ENCODE measurements at places on chromosomes 12 and 14.

GRCh38 chr14:68506021-68506644, 286.7 kb downstream of the ZFP36L1 start:
- no peak for DNase-seq

DNA sequence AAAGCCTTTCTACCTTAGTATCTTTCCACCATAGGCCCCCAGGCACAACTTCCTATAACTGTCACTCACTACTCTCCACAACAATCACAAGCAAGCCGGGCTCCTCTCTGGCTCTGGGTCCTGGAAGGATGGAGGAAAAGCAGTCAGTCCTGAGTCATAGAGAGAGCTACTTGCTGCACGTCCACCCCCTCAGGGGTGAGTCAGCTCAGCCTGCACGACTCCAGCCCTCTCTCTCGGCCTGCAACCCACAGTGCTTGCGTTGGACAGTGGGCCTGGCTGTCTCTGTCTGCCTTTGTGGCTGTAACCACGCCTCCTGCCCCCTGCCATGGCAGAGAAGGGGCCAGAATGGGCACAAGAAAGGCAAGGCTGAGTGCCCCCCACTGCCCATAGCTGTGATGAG, 154.1 kb upstream of the FKBP4 start:
- DNase-seq = no peak

GRCh38 chr12:76010732-76011458, 20.7 kb downstream of the PHLDA1 start:
- no peak for DNase-seq

DNA sequence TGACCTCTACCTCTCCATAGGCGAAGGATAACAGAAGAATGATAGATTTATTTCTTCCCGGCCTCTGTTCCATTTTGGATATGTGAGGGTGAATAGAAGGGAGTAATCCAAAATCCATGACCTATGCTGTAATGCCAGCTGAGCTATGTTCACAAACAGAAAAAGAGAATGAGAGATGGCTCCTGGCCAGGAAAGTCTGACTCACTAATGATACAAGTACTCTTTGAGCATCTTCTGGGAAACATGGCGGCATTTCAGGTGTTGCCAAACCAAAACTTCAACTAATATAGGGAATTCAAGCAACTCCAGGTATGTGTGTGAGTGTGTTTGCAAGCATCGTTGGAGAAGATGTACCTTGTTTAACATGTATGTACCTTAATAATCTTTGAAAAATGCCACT, 55.1 kb downstream of the MED13L start:
- DNase-seq = no peak

DNA sequence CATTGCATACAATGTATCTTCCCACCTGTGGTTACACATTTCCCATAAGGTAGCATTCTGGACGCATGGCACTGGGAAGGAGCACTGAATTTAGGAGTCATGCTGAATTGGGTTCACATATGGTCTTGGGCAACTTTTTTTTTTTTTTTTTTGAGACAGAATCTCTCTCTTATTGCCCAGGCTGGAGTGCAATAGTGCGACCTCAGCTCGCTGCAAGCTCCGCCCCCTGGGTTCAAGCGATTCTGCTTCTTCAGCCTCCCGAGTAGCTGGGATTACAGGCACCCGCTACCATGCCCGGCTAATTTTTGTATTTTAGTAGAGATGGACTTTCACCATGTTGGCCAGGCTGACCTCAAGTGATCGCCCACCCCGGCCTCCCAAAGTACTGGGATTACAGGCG, 13.3 kb downstream of the DIP2B start:
- no peak for DNase-seq

GRCh38 chr12:57627501-57628279, 5.3 kb downstream of the B4GALNT1 start:
- peak; percentile 27 for DNase-seq

DNA sequence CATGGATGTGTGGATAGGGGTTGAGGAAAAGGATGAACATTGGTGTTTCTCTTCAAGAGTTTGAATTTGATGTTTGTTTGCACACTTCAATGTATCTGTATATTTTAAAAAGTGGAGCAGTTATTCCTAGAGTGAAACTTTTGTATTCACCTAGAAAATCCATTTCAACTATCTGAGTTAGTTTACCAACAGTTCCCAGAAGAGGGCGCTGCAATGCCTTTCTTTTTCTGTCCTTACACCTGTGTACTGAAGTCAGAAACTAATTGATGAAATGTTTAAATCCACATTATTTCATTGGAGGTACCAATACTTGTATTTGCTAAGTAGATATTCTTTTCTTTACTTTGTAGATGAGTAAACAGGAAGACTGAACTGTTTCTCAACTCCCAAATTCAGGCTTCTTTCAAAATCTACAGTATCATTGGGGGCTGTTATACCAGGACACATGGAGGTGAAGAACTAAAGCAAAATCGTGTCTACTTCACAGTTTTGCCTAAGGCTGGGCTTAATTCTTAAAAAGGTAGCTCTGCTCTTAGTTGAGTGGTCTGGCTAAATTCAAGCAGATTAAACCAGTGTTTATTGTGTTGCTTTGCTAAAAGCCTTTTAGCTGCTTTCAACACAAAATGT, 26.6 kb upstream of the KLRB1 start:
- DNase-seq = peak; percentile 35

- no peak for DNase-seq
Observed at GRCh38 chr14:22390195-22390594, 198.8 kb downstream of the DAD1 start.

- DNase-seq = no peak
Observed at GRCh38 chr14:60233251-60233650, 15.8 kb upstream of the PPM1A start.

GRCh38 chr14:37539992-37540391, 55.1 kb downstream of the FOXA1 start:
- DNase-seq = no peak

- no peak for DNase-seq
Observed at GRCh38 chr14:33163600-33163999, 224.9 kb downstream of the NPAS3 start.

DNA sequence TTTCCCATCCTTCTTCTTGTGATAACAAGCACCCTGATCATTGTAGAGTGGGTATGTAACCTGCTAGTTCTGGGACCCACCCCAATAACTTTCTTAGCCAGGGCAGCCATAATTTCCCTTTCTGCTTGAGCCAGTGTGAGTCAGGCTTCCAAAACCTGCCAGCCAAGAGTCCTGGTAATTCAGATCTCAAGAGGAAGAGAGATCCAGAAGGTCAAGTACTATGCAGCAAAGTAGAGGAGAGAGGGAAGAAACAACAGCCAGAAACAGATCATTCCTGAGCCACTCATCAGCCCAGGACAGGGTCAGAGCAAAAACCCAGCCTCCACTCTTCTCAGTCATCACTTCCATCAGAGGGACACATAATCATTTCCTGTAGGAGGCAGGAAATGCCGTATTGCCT, 182.0 kb downstream of the DICER1 start:
- DNase-seq = no peak

DNA sequence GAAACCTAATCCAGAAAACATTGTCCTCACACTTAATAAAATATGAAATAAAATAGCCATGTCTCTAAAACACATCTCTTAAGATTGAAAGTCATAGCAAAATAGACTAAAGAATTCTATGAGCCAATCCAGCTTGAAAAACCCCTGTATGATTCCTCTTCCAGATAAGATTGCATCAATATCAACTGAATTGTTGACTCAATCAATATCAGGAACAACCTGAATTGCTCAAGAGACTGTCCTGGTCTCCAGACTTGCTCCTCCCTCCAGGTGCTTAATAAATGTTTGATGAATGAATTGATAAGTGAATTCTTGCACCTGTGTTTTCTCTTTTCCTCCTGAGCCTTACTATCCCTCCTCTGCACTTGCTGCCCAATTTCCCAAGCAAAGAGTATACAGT, 162.1 kb downstream of the NTF3 start:
- DNase-seq = no peak

DNA sequence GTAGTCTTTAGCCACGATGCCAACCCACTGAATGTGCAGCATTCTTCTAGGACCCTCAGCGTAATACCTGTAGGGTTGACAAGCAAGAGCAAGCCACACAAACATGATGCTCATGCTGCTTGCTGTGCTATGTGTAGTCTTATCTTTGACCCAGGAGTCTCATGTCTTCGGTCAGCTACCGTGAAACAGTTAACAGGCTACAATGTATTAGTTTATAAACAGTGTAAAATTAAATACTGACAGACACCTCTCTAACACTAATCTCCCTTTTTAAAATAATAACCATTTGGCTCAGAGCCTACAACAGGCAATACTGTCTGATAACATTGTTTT, 1.9 kb downstream of the EAPP start:
- no peak for DNase-seq

DNA sequence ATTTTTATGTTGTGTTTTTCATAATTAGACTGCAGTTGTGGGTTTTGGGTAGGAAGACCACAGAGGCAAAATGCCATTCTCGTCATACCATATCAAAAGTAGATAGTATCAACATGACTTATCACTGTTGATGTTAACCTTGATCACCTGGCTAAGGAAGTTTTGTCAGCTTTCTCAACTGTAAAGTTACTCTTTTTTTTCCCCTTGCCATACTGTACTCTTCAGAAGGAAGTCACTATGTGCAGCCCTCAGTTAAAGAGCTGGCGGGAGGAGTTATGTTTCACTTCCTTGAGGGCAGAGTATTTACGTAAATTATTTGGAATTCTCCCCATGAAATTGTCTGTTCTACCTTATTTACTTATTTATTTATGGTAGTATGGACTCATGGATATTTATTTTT, 78.7 kb downstream of the PRORP start:
- no peak for DNase-seq

- DNase-seq = peak; percentile 67
Observed at GRCh38 chr12:96195845-96196451, 1.8 kb downstream of the ELK3 start.

DNA sequence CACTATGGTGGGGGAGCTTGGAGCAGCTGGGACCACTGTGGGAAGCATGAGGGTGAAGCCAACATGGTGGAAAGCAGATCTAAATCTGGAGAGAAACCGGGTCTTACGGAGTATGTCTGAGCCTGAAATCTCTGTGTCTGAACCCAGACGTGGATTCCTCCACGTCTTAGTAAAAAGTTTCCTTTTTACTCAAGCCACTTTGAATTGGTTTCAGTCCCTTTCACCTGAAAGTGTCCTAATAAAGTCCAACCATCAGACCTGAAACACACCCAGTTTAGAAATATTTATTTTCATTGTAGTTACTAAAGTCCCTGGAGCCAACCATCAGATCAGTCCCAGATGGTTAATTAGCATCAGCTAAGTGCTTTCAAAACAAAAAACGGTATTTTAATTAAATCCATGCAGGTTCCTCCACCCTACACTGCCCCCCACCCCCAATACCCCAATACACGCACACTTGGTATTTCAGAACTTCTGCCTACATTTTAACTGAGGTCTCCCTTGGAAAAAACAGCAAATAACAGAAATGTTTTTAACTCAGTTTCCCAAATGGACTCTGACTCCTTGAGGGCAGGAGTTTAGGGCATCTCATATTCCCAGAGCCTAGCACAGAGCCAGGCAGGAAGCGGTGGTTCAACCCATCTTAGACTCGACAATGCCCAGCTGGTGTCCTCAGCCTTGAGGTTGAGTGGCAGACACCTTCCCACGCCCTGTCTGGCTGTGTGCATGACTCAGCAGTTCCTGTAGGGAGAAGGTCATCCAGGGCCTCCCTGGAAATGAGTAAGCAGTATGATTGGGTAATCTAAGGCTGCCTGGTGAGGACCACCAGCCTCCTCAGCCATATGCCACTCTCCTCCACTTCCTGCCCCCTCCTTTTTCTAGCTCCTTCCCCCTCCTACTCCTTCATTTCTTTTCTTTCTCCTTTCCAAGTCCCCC, 175.8 kb downstream of the TTC8 start:
- DNase-seq = no peak

- no peak for DNase-seq
Observed at GRCh38 chr14:103527408-103528145, 1.4 kb upstream of the TRMT61A start.

GRCh38 chr12:59453475-59453874, 142.4 kb upstream of the SLC16A7 start:
- no peak for DNase-seq

DNA sequence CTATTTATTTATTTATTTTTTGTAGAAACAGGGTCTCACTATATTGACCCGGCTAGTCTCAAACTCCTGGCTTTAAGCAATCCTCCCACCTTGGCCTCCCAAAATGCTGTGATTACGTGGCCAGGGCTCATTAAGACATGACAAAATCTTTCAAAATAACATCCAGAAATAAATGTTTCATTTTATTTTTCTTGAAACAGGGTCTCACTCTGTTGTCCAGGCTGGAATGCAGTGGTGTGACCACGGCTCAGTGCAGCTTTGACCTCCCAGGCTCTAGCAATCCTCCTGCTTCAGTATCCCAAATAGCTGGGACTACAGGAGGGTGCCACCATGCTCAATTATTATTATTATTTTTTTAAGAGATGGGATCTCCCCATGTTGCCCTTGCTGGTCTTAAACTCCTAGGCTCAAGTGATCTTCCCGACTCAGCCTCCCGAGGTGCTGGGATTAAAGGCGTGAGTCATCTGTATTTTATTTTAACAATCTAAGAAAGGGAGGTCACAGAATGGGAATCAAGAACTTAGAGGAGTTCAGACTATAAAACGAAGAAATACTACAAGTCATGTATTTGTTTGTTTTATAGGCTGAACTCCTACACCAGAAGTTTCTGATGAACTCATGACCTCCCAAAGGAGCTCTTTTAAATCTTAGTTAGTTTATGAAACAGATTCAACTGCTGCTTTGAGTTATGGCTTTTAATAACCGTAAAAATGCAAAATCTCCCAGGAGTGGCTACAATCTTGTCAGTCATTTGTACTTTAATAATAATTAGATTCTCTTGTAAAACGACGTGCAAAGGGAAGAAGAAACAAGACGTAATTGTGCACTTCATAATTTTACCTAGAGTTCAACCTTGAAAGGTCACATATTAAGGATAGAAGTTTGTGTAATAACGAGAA, 2.1 kb upstream of the TMEM263 start:
- DNase-seq = no peak

GRCh38 chr14:74867673-74868072, 8.3 kb downstream of the PROX2 start:
- peak; percentile 61 for DNase-seq

All from SK-N-SH (cell line).